T-cell (primary cell): ENCODE measurements at places on chromosomes 12 and 14. TPM values are rescaled to one million over a fixed set of nuclear protein-coding genes. Genes with fewer than 3 reads are reported as not detected.

FAIM2 gene
- total RNA-seq, result 0.25 TPM

ABCC9 gene
- 0.06 TPM for total RNA-seq

VASH1 gene
- total RNA-seq, result 10.3 TPM

TBC1D30 gene
- 0.41 TPM for total RNA-seq

WNT1 gene
- 0.47 TPM for total RNA-seq

PLCZ1 gene
- total RNA-seq, result not detected

MYRFL gene
- not detected for total RNA-seq

ESRRB gene
- 0.35 TPM for total RNA-seq

CACNA1C gene
- 0.15 TPM for total RNA-seq

GLI1 gene
- 1.6 TPM for total RNA-seq

BICDL1 gene
- 140 TPM for total RNA-seq

SERPINA3 gene
- not detected for total RNA-seq

CYP46A1 gene
- total RNA-seq, result 0.39 TPM

ZNF664 gene
- total RNA-seq, result 57.5 TPM

SYCP3 gene
- total RNA-seq, result 0.95 TPM

KRT7 gene
- total RNA-seq, result not detected

ACOT4 gene
- 1.0 TPM for total RNA-seq

SYNJ2BP gene
- total RNA-seq, result 13.2 TPM

EAPP gene
- total RNA-seq, result 48.9 TPM

COX8C gene
- not detected for total RNA-seq

LMNTD1 gene
- not detected for total RNA-seq

RTN1 gene
- total RNA-seq, result not detected

NPC2 gene
- 33.0 TPM for total RNA-seq

C1R gene
- total RNA-seq, result 5.9 TPM

MSI1 gene
- not detected for total RNA-seq
